ENCODE measurements at places on chromosomes 3 and 15.
A peak's percentile ranks its signal among the peaks of the same experiment; 100 is the strongest.

- no peak for DNase-seq
Measured at GRCh38 chr15:86002444-86002843, 77.2 kb upstream of the AGBL1 start.

DNA sequence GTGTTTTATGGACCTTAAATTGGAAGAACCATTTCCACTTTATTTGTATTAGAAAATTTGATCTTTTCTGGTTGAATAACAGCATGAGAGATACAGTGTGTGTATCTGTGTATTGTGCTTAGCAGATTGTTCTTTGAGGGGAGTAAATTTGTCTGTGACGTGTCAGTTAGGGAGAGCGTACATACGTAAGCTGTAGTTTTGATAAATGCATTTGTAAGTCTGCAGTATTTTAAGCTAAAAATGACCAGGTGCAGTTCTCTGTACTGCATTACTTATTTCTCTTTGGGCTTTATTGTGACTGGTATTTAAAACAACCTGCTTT, 264.8 kb downstream of the ROBO2 start:
- DNase-seq, result no peak

GRCh38 chr3:134371542-134372324, 2.5 kb downstream of the AMOTL2 start:
- DNase-seq, result no peak

DNA sequence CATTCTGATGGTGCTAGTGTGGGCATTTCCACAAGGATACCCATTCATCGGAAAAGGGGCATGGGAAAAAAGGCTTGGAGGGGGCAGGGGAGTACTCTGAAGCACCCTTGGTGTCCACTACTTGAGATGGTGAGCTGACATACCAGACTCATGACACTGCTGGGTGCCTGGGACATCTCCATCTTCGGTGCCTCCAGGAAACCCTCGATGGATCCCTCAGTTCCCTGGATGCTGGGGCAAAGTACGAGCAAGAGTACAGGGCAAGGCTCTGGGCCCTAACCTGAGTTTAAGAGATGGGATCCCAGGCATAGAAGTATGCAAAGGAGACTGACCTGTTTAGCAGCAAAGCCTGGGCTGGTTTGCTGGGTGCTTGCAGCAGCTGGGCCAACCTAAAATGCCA, 5.2 kb upstream of the IP6K1 start:
- DNase-seq, result no peak

GRCh38 chr3:4021162-4021561, 221.9 kb downstream of the LRRN1 start:
- no peak for DNase-seq

DNA sequence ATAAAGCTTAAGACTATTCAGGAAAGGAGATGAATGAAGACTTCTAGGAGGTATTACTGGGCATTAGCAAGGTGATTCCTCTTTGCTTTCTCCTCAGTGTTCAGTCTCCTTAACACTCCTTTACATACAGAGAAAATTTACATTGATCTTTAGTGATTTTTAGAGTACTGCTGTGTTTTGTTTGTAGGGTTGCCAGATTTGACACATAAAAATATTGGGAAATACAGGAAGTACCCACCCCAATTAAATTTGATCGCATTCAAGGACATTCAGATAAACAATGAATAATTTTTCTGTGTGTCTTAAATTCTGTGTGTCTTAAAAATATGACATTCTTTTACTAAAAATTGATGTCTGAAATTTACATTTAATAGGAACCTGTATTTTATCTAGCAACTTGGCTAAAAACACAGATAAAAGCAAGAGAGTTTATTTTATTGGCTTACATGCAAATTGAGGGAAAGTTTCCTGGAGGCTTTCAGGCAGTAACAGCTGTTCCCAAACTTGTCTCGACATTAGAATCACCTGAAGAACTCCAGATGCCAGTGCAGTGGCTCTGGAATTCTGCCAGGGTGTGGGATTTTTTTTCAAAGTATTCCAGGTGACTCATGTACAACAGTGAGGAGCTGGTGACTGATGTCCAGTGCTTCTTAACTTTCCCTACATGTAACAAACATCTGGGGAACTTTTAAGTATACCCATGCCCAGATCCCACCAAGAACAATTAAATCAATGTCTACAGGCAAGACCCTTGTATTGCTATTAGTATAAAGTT, 23.4 kb upstream of the PLOD2 start:
- no peak for DNase-seq

DNA sequence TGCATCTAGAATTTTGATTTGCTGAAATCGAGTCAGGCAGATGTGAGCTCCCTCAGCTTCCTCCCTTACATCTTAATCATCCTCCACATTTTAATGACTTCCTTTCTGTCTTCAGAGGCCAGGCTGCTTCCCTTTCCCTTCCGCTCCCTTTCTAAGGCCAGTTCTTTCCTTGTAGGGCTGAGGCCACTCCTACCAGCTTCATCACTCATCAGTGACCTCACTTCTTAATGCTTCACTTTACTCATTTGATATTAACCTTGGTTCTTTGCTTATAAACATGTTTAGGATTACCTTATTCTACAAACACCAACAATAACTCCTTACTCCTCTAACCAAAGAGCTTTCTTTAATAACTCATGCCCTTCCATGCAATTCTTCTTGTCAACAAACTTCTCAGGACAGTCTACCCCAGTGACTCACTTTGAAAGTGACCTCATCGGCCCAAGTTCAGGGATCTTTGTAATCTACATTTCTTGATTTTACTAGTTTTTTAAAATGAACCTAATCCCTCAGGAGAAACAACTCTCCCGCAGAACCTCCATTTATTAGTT, 23.9 kb downstream of the ILDR1 start:
- DNase-seq, result peak; percentile 22

GRCh38 chr3:128707928-128708494, 18.0 kb upstream of the RAB7A start:
- DNase-seq, result no peak

- no peak for DNase-seq
Measured at GRCh38 chr3:42936157-42936981, 30.4 kb downstream of the ZNF662 start.

DNA sequence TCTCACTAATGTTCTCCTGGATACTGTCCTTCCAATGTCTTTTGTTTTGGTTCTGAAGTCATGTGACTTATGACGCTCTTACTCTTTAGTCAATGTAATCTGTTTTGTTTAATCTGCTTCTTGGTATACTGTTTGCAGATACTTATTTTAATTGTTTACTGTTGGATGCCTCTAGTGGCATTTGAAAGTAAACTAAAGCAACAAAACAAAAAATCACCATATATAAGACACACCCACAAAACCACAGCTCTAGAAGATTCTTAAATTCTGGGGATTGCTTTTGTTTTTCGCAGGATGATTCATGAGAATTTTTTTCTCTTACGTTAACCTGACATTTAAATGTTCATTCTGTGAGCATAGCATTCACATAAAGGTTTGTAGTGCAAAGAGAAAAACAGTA, 16.8 kb downstream of the SLC25A26 start:
- no peak for DNase-seq
